ENCODE measurements at places on chromosomes 4 and X.

GRCh38 chr4:152103181-152103901 lies 342.5 kb upstream of the GATB start:
- no peaks in the 10 kb centered on the region for H3K27me3 ChIP-seq
- no peak for DNase-seq
- H3K4me3 ChIP-seq: no peak overlapping the region
- H3K27ac ChIP-seq: no peak overlapping the region

GRCh38 chr4:38514465-38515146 lies 149.4 kb upstream of the KLF3 start:
- H3K4me1 ChIP-seq: 0 out of 2 replicates have a peak, but pooled peaks cover 7% of the 10 kb centered on the region
- H3K27ac ChIP-seq: no peak overlapping the region
- H3K27me3 ChIP-seq: no peaks in the 10 kb centered on the region
- H3K36me3 ChIP-seq: no peaks in the 10 kb centered on the region
- no peak overlapping the region for H3K4me3 ChIP-seq

DNA sequence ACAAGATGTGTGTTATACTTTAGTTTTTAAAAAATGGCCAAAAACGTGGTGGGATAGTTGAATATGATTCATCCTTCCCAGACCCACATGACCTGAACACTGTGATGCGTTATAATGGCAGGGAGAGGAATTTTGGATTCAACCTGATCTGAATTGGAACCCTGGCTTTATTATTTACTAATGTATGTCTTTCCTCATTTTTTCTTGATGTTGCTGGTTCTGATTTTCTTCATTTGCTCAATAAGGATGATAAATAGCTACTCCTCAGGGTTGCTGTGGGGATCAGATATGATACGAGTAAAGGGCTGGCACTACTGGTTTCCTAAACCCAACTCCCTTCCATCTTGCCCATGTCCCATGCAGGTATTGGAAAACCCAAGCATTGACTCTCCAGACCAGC lies 24.2 kb upstream of the ACSL1 start:
- H3K4me3 ChIP-seq: no peak overlapping the region
- H3K36me3 ChIP-seq: no peaks in the 10 kb centered on the region
- no peaks in the 10 kb centered on the region for H3K27me3 ChIP-seq
- no peaks in the 10 kb centered on the region for H3K4me1 ChIP-seq

- DNase-seq: peak; percentile 94
- no peaks in the 10 kb centered on the region for H3K4me1 ChIP-seq
- peak within 1 kb of the TSS; percentile 96 for H3K4me3 ChIP-seq
- H3K27me3 ChIP-seq: no peaks in the 10 kb centered on the region
These were observed at the start of gene FHIP1A for GRCh38 chr4:151408630-151409469. Gene FHIP1A (plus strand): TSS chr4:151409176. CDS start chr4:151566260, 157,084 bp downstream.

DNA sequence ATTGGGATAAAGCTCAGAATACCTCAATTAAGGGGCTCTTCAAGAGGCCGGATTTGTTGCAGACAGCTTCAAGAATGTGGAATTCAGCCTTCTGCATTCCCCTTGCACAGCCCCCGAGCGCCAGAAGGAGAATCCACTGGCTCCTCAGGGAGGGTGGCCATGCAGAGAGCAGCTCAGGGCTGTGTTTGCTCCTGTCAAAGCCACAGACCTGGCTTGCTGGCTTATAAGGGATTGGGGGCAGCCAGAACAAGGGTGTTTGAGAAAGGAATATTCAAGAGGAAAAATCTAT lies 36.8 kb downstream of the ING2 start:
- no peak overlapping the region for H3K27ac ChIP-seq
- no peak overlapping the region for H3K4me3 ChIP-seq
- H3K4me1 ChIP-seq: peaks cover 6% of the 10 kb centered on the region

DNA sequence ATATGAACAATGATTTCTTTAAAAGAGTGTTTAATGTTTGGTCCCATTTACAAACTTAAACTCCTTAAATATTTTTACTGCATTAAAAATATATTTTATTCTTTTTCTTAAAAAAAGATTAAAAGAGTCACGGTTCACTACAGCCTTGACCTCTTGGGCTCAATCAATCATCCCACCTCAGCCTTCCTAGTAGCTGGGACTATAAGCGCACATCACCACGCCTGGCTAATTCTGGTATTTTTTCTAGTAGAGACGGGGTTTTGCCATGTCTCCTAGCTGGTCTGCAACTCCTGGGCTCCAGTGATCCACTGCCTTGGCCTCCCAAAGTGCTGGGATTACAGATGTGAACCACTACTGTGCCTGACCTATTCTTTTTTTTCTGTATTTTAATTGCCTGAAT lies 104.7 kb upstream of the TLR2 start:
- H3K27me3 ChIP-seq: no peaks in the 10 kb centered on the region
- no peaks in the 10 kb centered on the region for H3K4me1 ChIP-seq
- H3K4me3 ChIP-seq: no peak overlapping the region
- no peak overlapping the region for H3K27ac ChIP-seq
- no peak for DNase-seq

GRCh38 chrX:48736303-48736702 lies 25.2 kb upstream of the GLOD5 start:
- no peak overlapping the region for H3K27ac ChIP-seq
- peak overlapping the region; percentile 87 for H3K4me3 ChIP-seq
- no peak for DNase-seq
- H3K36me3 ChIP-seq: peaks cover under 1% of the 10 kb centered on the region
- H3K27me3 ChIP-seq: no peaks in the 10 kb centered on the region

GRCh38 chr4:16775411-16776154 lies 122.9 kb downstream of the LDB2 start:
- no peak for DNase-seq
- peaks cover 11% of the 10 kb centered on the region for H3K4me1 ChIP-seq
- no peak overlapping the region for H3K4me3 ChIP-seq
- H3K27me3 ChIP-seq: no peaks in the 10 kb centered on the region
- H3K36me3 ChIP-seq: peaks cover 18% of the 10 kb centered on the region

GRCh38 chrX:101745046-101745445 lies 85.4 kb upstream of the ARMCX2 start:
- DNase-seq: no peak

DNA sequence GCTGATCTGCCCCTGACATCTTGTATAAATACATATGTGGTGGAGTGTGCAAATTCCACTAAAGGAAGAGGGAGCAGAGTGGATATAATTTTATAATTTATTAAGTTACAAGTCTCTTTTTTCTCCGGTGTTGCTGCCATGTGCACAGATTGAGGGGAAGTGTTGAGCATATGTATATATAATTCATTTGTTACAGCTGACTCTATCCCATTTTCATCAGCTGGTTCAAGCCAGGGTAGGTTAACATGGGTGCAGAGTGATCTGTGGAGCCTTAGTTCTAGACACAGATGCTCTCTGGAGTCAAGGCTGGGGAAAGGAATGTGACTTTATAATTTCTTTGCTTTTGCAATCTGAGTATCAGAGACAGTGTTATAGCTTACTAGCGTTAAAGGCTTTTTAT lies 103.5 kb downstream of the WWC2 start:
- H3K4me1 ChIP-seq: no peaks in the 10 kb centered on the region
- H3K27me3 ChIP-seq: no peaks in the 10 kb centered on the region
- no peak overlapping the region for H3K27ac ChIP-seq
- DNase-seq: no peak

DNA sequence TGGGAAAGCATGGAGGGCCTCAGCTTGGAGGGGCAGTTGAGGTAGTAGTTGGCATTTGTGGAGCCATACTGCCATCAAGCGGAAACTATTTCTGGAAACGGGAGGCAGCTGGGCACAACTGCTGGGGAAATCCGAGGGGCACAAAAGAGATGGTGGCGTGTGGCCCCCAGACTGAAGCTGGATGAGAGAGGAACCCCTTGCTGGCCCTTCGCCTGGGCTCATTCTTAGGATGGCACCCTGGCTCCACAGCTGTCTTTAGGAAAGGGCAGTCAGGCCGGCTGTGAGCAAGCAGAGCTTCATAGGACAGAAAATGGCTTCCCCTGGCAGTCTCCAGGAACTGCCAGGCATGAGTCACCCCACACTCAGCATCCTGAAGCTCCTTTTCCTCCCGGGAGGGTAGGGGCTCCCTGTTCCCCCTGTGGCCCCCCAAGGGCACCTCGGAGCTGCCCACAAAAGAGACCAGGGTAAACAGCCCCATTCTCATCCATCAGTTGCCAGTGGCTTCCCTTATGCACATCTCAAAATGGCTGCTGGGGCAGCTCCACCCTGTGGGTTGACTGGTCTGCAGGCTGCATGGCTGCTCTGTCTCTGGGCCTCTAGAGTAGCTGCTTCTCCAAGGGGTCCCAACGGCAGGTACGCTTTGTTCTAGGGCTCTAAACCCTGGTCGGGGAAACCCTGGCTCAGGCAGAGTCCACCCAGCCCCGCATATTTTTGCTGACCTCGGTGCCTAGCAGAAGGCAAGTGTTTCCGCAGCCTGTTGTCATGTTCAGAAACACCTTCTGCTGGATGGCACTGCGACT lies 64.7 kb downstream of the NBDY start:
- peaks cover 23% of the 10 kb centered on the region for H3K36me3 ChIP-seq
- H3K27ac ChIP-seq: no peak overlapping the region
- no peak overlapping the region for H3K4me3 ChIP-seq
- peak; percentile 14 for DNase-seq
- no peaks in the 10 kb centered on the region for H3K4me1 ChIP-seq

DNA sequence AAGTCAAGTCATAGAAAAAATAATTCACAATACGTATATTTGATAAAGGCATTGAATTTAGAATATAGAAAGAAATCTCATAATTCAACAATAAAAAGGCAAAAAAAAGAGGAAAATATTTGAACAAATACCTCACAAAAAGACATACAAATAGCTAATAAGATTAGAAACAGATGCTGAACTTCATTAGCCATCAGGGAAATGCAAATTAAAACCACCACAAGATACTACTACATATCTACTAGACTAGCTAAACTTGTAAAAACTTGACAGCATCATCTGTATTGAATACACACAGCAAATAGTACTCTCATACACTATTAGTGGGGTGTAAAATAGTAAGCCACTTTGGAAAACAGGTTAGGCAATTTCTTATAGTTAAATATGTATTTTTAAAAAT lies 128.7 kb upstream of the TLL1 start:
- no peaks in the 10 kb centered on the region for H3K27me3 ChIP-seq
- no peak overlapping the region for H3K4me3 ChIP-seq
- H3K36me3 ChIP-seq: no peaks in the 10 kb centered on the region
- no peak for DNase-seq
- no peaks in the 10 kb centered on the region for H3K4me1 ChIP-seq

- H3K27ac ChIP-seq: no peak overlapping the region
- no peak for DNase-seq
- no peaks in the 10 kb centered on the region for H3K27me3 ChIP-seq
- H3K4me3 ChIP-seq: no peak overlapping the region
- peaks cover 14% of the 10 kb centered on the region for H3K36me3 ChIP-seq
These were observed 790.8 kb downstream of the PCDH18 start for GRCh38 chr4:136741468-136741867.

DNA sequence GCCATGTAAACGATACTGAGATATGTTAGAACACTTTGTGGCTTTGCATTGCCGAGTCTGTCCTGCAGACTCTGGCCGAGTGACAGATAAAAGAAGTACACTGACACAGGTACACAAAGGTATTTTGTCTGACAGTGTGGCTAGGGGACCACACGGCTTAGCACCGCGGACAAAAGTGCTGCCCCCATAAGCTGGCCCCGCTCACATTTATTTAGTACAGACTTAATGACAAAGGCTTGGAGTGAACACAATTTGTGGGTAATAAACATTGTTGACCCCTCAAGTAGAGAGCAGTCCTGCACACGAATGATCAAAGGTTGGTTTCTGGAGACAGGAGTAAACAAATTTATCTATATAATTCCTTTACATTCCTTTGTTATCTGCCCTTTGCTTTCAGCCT lies 976.8 kb downstream of the TRAM1L1 start:
- no peaks in the 10 kb centered on the region for H3K4me1 ChIP-seq
- H3K27me3 ChIP-seq: no peaks in the 10 kb centered on the region
- no peak overlapping the region for H3K27ac ChIP-seq
- H3K4me3 ChIP-seq: no peak overlapping the region
- no peak for DNase-seq
- H3K36me3 ChIP-seq: no peaks in the 10 kb centered on the region

GRCh38 chr4:123649250-123649644 lies 252.7 kb downstream of the SPRY1 start:
- no peaks in the 10 kb centered on the region for H3K27me3 ChIP-seq
- no peak for DNase-seq
- peaks cover 3% of the 10 kb centered on the region for H3K36me3 ChIP-seq
- H3K4me1 ChIP-seq: 0 out of 2 replicates have a peak, but pooled peaks cover 3% of the 10 kb centered on the region
- no peak overlapping the region for H3K27ac ChIP-seq
- H3K4me3 ChIP-seq: no peak overlapping the region

GRCh38 chr4:147799986-147800555 lies 68.2 kb downstream of the ARHGAP10 start:
- H3K4me3 ChIP-seq: no peak overlapping the region
- no peak overlapping the region for H3K27ac ChIP-seq
- H3K27me3 ChIP-seq: no peaks in the 10 kb centered on the region
- DNase-seq: no peak
- H3K4me1 ChIP-seq: no peaks in the 10 kb centered on the region

- no peaks in the 10 kb centered on the region for H3K27me3 ChIP-seq
- H3K4me3 ChIP-seq: no peak overlapping the region
- H3K4me1 ChIP-seq: no peaks in the 10 kb centered on the region
- no peak for DNase-seq
- H3K36me3 ChIP-seq: peaks cover 25% of the 10 kb centered on the region
- H3K27ac ChIP-seq: no peak overlapping the region
These were observed 21.3 kb downstream of the QDPR start for GRCh38 chr4:17490575-17491059.

GRCh38 chr4:177441061-177441802 lies 1.0 kb downstream of the AGA start:
- peak overlapping the region; percentile 89 for H3K27ac ChIP-seq
- peak overlapping the region; percentile 83 for H3K4me3 ChIP-seq
- no peak for DNase-seq
- H3K4me1 ChIP-seq: peaks cover 6% of the 10 kb centered on the region
- peaks cover 5% of the 10 kb centered on the region for H3K36me3 ChIP-seq
- no peaks in the 10 kb centered on the region for H3K27me3 ChIP-seq

DNA sequence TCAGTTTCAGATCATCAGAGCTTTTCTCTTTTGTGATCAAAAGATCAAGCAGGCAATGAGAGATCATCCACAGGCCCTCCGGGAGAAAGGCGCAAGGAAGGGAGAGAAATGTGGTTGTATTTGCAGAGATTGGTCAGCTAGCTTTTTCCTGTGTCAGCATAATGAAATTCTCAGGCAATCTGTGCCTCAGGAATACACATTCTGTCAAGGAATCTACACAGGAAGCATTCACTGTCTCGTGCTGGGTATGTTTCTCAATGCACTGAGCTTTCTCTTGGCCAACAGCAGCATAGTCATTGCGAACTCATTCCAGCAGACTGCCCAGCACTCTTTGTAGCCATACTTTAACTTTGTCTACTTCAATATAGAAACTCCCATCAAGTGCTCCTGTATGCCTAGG lies 413.7 kb downstream of the PPP3CA start:
- no peak for DNase-seq
- H3K27me3 ChIP-seq: no peaks in the 10 kb centered on the region
- no peaks in the 10 kb centered on the region for H3K36me3 ChIP-seq

DNA sequence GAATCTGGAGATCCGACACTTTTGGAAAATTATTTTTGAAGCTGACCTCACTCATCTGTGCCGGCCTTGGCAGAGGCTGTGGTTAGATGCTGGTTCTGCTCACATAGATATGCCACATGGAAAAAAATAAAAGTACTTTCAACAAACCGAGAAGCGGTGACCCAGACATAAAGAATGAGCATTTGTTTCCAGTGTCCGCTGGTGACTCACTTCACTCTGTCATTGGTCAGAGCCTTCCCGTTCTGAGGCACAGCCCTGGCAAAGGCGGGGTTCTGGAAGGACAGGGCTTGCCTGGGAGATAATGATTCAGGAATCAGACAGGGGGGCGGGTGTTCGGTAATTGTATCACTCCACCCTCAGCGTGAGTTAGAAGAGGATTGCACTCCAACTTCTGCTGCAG lies 172.4 kb upstream of the MXRA5 start:
- H3K4me1 ChIP-seq: no peaks in the 10 kb centered on the region
- no peak overlapping the region for H3K27ac ChIP-seq
- no peaks in the 10 kb centered on the region for H3K27me3 ChIP-seq
- no peak overlapping the region for H3K4me3 ChIP-seq

GRCh38 chr4:15771216-15772058 lies 6.7 kb upstream of the CD38 start:
- H3K27ac ChIP-seq: no peak overlapping the region
- H3K36me3 ChIP-seq: no peaks in the 10 kb centered on the region
- no peaks in the 10 kb centered on the region for H3K27me3 ChIP-seq
